GM03348 (cell line): ENCODE measurements at places on chromosomes 2 and 18.
A peak's percentile ranks its signal among the peaks of the same experiment; 100 is the strongest.

- no peak for DNase-seq
Measured at GRCh38 chr2:199850218-199850717, 724 bp downstream of the FTCDNL1 start.

DNA sequence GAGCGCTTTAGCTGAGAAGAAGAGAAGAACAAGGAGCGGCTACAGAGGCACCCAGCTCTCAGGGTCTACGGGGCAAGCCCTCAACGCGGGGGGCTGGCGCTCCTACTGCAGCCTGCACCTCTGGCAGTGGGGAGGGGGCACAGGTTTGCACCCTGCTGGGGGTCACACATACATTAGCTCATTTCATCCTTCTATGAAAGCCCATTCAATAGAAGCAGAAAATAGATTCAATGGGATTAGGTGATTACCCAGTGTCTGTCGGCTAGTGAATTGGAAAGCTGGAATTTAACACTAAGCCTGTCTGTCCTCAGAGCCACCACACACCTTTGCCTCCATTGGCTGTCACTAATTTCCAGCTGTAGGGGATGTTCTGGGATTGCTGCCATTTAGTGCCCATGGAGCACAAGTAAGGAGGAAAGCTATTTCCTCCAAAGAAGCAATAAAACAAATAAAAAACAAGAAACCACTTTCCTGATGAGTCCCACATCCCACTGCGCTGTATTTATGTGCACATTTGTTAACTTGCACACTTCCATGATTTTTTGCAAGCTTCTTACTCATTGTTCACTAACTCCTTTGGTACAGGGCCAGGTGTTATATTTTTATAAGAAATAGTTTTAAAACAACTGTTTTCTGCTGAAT is 319.6 kb upstream of the REV1 start:
- no peak for DNase-seq

DNA sequence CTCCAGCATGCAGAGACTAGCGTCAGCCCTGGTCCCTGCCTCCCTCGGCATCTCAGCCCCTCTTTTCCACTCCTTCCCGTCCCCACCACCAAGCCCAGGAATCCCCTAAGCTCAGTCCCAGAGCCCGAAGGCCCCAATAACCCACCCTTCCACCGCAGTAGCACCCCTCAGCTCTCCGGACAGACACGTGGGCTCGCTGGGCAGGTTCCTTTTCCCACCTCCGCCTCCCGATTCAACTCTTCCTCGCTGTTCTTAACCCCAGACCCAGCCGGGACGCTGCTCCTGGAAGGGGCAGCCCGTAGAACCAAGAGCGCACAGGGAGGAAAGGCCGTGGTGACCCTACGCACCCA is 1.4 kb downstream of the IHH start:
- DNase-seq = no peak

DNA sequence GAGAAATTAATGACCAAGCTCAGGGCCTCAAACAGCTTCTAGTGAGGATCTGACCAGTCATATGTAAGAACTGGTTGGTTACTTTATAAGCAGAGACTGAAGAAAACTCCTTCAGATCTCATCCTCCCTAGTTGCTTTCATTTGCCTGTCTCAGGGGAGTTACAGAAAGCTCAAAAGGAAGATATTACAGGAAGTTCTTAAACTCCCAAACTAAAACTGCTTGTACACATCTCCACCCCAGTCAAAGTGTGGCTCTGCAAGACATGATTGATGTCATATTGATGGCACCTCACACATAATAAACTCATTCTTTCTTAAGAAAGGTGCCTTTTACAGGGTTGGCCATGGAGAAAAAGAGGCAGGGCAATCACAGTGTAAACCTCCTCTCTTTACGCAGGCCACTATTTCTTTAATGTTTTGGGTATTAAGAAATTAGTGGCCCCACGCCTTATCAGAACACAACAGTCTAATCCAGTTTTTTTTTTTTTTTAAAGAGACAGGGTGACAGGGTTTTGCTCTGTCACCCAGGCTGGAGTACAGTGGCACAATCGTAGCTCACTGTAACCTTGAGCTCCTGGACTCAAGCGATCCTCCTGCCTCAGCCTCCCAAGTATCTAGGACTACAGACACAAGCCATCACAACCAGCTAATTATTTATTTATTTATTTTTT is 62.6 kb upstream of the STK17B start:
- no peak for DNase-seq

DNA sequence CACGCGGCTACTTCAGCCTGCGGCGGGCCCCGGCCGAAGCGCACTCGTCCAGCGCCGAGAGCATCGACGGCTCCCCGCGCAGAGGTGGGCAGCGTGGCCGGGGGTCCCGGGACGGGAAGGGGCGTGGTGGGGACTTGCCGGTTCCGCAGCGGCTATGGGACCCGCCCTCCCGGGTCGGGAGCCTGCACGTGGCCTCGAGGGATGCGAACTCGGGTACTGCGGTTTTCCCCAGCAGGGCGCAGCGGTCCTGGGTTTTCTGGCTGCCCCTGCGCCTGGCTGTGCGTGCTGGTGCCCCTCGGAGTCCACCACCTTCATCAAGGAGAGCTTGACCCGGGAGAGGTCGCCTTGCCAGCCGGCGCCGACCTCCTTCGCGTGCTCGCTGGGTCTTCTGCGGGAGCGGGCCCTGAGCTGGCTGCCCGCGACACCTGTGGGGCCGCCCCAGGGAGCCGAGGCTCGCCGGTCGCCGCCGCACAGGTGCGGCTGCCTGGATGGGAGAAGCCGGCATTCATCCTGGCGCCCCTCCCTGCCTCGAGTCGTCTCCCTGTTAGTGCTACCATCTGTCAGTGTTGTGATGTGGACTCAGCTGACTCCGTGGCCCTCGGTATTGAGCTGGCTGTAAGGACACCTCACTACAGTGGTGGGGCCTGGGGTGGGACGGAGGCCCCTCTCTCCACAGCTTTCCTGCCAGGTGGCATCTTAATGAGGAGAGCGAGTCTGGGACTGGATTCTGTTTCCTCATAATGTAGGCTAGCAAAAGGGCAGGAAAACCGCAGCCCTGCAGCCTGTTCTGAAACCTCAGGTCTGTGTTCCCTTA is 177.3 kb downstream of the AGAP1 start:
- no peak for DNase-seq

DNA sequence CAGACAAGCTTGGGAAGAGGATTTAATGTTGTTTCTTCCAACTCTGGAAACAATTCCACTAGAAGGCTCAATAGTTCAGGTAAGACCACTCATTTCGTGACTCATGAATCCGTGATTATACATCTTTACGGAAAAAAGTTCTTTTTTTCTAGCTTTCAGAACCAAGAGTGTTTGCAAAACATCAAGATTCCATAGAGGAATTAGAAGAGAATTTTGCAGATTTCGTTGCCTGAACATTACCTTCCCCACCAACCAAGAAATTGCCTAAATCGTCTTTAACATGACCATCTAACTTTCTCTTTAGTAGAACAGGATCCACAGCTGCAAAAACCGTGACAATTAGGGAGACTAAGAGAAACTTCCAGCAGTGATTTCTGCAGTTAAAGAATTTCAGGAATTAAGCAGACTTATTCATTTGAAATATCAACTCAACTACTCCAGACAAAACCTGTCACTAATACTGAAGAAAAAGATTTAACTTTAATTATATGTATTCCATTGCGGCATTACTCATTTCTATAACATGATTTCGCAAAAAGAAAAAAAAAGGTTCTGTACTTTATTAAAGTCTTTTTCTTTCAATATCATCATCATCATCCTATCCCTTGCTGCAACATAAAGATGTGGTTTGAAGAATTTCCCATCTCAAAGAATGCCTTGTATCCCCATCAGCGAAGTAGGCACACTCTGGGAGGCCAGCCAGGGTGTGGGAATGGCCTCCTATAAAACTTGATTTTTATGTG is 1.9 kb upstream of the NAB1 start:
- peak; percentile 42 for DNase-seq

GRCh38 chr2:229270551-229271410 is at the start of gene PID1:
TSS of gene PID1 (minus strand) at chr2:229271287. CDS start at chr2:229271043, 244 bp downstream.
- peak; percentile 91 for DNase-seq

DNA sequence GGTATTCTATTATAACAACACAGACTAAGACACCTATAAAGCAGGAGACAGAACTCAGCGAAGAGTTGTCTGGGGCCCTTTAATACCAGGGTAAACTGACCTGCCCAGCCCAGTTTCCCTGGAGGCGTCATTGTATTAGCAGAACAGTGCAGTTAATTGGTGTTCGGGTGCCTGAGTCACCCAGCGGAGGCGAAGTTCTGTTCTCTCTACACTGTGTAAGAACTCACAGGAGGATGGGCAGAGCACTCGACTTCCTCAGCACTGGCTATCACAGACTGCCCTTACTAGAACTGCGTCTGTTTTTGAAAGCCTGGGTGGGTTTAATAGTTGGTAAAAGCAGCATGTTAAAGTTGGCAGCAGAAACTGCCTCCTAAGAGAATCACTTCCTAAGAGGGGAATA is 106.5 kb upstream of the ATP8B1 start:
- no peak for DNase-seq

DNA sequence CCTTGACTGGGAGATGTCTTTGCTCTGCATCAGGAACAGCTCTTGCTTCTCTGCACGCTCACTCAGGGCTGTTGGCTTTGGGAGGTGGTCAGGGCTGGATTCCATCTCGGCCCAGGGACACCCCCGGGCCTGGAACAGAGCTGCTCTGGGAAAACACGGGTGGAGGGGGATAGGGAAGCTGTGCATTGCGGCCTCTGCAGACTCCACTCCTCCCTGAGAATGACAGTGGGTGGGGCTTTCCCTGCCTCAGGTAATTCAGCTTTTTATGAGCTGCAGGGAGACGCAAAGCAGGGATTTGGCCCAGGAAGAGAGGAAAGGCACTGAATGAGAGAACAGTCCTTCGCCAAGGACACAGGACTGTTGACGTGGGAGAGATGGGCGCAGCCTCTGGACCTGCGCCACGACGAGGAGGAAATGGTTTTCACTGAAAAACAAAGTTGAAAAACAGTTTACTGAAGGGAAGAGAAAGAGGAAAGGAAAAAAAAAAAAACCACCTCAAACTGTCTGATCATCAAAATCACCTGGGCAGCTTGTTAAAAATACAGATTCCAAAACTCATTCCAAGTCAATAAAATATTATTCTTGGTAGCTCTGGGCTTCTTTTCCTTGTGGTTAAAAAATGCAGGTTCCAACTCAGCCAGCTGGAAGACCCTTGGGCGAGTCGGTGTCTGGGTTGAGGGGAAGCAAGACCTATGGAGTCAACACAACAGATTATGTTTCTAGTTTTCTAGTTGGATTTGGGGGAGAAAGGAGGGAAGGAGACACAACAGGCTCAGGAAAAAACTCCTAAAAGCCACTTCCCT is 194.0 kb downstream of the ZFP36L2 start:
- DNase-seq = no peak

DNA sequence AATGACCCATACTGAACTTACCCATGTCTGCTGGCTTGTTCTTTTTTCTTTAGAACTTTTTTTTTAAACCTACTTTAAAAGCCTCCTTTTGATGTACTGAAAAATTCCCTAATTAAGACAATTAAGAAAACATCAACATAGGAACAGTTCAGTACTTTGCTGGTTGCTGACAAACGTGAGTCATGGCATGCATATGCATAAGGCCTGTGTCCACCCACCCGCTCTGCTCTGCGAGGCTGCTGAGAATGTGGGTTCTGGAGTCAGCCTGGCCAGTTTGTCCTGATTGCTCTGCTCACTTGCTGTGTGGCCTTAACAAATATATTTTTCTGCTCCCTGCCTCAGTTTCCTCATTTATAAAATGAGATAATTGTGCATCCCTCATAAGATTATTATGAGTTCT is 27.3 kb downstream of the LAMA3 start:
- DNase-seq = peak; percentile 69

- DNase-seq = no peak
Measured at GRCh38 chr2:104768694-104769093, 85.2 kb upstream of the POU3F3 start.

DNA sequence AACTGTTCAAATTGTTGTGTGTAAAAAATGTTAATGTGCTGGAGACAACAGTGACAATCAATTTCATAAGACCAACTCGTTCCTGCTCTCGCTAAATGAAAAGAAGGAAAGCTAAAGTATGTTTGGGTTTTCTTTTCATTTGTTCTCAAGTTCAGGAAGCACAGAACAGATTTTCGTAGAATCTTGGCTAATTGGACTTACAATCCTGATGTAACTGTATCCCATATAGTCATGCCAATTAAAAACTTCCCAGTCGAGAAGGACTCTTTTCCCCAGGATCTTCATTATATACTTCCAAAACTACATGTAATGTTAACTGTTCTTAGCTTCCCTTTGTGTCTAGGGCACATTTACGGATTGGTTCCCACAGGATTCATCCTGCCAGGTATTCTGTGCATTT is 135.4 kb upstream of the ITGB6 start:
- no peak for DNase-seq

- DNase-seq = no peak
Measured at GRCh38 chr2:32993005-32993539, 46.3 kb downstream of the LTBP1 start.

GRCh38 chr2:27029051-27029450 is 3.7 kb upstream of the TMEM214 start:
- DNase-seq = no peak

GRCh38 chr2:177598326-177599138 is 206.0 kb downstream of the AGPS start:
- peak; percentile 58 for DNase-seq
